IPS-NIHi11 (cell line): ENCODE measurements at places on chromosomes 7 and 10.

DNA sequence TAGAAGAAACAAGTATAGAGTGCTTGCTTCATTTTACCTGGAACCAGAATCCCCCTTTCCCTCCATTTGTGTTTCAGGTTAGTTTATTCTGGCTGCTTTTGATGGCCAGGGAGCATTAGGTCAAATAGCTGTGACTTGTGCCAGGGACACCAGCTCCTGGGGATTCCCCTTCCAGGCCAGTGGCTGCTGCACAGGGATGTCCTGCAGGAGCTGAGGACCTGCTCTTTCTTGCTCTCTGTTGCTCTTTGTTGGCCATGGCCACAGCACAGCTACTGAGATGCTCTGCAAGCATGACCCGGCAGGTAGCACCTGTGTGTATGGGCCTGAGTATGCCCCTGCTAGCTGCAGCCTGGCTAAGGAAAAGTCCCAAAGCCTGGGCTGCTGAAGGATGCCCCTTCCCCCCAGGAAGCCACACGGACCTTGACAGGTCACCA is 208.9 kb downstream of the EBF3 start:
- no peak for DNase-seq

GRCh38 chr10:21520509-21520908 is 5.0 kb downstream of the SKIDA1 start:
- no peak for DNase-seq

- DNase-seq: no peak
Observed at GRCh38 chr10:70481105-70481504, 2.5 kb downstream of the PALD1 start.

- no peak for DNase-seq
Observed at GRCh38 chr7:26863518-26864308, 677 bp downstream of the SKAP2 start.

DNA sequence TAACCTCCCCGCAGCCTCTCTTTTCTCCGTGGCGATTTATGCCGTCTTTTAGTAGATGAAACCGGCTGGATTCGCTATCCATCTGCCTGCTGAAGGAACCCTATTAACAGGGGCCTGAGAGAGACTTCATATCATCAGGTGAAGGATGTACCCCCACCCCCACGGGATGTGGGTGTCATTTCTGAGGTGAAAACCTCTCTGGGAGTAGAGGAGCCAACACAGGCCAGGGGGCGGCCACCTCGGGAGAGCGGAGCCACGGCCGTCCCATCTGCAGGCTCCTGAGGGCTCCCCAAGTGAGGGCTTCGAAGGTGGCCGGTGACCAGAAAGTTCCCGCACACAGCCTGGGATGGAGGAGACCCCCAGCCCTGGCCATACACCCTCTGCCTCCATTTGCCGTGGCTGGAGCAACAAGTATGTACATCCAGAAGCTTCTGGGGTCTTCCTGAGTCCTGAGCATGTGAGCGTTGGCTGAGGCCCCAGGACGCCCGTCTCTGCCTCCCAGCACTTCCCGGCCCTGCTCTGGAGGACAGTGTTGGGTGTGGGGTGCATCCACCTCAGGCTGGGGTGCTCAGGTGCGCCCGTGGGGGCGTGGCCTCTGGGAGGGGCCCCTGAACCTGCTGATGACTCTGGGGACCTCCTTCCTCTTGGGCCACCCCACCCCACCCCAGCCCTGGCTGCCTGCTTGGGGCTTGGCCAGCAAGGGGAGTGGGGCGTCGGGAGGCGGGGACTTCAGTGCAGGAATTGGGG is 84.7 kb downstream of the NKX6-2 start:
- DNase-seq: no peak

DNA sequence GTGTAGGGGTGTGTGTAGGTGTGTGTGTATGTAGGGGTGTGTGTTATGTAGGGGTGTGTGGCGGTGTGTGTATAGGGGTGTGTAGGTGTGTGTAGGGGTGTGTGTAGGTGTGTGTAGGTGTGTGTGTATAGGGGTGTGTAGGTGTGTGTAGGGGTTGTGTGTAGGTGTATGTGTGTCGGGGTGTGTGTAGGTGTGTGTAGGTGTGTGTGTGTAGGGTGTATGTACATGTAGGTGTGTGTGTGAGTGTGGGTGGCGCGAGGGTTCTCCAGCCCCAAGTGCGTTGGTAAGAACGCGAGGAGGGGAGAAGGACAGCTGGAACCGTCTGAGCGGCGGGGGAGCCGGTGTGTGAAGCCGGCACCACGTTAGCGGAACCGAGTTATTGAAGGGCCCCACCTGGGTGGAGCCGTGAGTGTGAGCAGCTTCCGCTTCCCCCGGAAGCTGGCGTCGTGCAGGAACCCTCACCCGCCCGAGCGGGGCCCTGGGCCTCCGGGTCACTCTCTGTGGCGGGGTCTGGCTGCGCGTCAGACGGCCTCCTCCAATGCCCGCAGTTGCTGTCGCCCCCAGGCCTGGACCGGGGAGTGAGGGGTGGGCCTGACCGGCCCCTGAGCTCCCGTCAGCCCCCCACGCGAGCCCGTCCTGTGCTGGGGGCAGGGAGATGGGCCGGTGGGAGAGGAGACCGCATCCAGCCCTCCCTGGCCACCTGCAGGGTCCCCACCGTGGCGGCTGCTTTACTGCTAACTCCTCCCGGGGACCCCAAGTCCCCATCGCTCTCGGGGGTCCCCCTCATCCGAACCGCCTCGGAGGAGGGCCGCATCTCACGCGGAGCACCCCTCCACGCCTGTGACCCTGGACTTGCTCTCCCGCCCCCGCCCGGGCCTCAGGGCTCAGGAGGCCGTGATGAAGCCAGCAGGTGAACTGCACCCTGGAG is 49.6 kb upstream of the PSMG3 start:
- no peak for DNase-seq

DNA sequence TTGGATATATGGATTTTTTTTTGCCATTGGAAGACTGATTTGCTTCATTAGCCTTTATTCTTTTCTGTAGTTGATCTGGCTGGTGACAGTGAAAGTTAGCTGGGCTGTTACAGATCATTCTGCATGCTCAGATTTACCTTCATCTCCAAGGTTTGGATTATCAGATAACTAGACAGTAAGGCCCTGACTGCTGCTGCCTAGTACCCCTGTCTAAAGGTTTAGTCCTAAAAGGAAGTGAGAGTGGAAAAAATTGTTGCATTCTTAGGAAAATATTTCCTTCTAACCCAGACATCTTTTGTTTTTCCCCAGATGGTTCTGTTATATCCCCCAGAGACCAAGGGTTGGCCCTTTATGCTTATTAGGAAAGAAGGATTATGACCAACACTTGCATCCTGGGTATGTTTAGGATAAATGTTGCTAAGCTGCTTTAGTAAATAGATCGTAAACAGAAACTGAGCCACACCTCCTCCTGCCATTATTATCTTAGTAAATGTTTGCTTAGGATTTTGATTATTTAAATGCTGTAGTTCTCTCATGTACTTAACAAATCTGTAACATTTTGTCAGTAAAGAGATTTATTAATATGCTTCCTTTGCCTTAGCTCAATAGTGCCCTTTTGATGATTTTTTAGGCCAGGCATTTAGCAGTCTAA is 44.4 kb downstream of the MCU start:
- DNase-seq: no peak

DNA sequence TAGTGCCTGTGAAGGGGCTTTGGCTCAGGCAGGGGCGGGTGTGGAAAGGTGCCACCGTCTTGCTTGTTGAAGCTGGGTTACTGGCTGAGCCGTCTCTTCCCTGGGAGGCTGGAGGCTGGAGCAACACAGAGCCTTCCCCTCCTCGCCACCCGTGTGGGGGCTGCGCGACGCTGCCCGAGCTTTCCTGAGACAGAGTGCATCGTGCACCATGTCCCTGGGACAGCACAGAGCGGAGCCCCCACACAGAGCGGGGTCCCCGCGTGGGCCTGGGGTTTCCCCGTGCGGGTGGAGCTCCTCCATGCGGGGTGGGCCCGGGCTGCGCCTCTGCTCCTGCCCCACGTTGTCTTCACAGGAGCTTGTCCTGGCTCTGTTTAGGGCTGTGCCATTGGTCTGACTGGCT is 69.9 kb downstream of the INPP5A start:
- no peak for DNase-seq

DNA sequence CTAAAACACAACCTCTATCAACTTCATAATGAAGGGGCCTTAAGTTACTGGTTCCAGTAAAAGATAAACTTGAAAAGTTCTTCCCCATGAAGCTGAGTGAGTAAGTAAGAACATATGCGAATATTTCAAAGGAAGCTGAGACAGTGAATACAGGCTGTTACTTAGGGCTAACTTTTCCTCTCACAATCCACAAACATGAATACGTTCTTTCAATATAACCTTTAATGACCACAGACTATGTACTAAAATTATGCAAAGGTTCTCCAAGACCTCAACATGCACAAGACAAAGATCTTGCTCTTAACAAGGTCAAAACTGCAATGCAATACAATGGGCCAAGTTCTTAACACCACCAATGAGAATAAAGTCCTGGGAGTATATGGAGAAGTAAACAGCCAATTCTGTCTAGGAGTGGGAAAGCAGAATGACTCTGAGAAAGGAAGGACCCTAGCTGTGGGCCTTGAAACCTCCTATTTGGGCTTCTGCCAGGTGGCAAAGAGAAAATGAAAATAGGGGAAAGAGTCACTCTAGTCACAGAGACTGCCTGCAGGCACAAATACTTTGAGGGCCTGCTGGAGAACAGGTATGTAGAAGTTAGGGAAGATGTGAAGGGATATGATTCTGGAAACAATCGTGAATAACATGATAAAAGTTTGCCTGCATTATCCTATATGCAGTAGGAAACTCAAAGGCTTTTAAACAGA is 43.7 kb downstream of the OSBPL3 start:
- DNase-seq: no peak

DNA sequence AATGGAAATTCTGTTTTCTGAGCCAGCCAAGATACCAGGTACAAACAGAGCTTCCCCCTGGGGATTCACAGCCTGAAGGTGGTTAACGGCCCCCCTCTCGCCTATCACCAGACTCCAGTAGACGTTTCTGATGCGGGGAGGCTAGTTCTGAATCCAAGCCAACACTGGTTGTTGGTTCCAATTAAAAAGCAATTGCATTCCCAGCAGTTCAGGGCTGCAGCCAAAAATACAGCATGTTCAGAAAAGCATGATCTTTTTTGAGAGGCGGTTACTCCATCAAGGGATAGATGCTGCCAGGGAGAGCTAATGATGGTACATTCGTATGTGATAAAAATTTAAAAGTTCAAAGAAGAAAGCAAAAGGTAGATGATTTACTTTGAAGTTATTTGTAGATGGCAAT is 481.0 kb downstream of the GALNT17 start:
- no peak for DNase-seq

DNA sequence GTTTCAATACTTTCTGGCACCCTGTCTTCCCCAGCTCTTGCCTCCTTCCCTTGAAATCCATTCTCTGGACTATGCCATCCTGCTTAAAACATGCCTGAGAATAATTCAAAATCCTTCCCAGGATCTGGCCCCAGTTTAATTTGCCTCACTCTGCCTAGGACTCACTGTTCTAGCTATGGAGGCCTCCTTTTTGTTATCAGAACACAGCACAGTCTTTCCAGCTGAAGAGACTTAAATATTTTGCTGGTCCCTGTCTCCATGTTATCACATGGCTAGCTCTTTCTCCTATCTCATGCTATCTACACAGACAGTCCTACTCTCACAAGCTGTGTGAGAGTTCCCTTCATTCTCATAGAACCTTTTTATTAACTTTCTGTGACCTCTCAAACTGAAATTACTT is 194.8 kb downstream of the RNLS start:
- DNase-seq: no peak

DNA sequence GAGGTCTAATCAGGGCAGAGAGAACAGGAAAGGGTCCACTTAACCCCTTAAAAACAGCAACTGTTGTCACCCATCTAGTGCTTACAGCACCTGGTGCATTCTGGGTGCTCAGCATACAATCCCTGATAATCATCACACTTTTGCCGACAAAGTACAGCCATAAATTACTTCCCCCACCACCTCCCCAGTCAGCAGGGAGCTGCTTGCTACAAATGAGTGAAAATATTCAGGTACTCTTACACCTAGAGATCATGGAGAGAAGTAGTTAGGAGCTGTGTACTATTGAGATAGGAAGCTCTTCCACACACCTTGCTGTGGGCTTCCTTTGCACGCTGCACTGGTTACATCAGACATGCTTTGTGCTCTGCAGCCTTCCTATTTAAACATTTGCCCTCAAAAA is 723.5 kb upstream of the GALNT17 start:
- DNase-seq: no peak

- no peak for DNase-seq
Observed at GRCh38 chr7:138400400-138400886, 59.6 kb upstream of the TRIM24 start.

GRCh38 chr7:116524221-116524608 is 621 bp upstream of the CAV1 start:
- no peak for DNase-seq

GRCh38 chr7:138746073-138746472 is 44.9 kb upstream of the SVOPL start:
- no peak for DNase-seq

- no peak for DNase-seq
Observed at GRCh38 chr10:132910901-132911785, 31.2 kb downstream of the CFAP46 start.

GRCh38 chr10:87664276-87664701 is 4.6 kb downstream of the PAPSS2 start:
- no peak for DNase-seq

DNA sequence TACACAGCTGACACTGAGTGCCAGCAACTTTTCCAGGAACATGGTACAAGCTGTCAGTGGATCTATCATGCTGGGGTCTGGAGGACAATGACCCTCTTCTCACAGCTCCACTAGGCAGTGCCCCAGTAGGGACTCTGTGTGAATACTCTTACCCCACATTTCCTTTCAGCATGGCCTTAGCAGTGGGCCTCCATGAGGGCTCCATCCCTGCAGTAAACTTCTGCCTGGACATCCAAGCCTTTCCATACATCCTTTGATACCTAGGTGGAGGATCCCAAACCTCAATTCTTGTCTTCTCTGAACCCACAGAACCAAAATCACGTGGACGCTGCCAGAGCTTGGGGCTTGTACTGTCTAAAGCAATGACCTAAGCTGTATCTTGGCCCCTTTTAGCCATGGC is 116.8 kb downstream of the IQUB start:
- no peak for DNase-seq

DNA sequence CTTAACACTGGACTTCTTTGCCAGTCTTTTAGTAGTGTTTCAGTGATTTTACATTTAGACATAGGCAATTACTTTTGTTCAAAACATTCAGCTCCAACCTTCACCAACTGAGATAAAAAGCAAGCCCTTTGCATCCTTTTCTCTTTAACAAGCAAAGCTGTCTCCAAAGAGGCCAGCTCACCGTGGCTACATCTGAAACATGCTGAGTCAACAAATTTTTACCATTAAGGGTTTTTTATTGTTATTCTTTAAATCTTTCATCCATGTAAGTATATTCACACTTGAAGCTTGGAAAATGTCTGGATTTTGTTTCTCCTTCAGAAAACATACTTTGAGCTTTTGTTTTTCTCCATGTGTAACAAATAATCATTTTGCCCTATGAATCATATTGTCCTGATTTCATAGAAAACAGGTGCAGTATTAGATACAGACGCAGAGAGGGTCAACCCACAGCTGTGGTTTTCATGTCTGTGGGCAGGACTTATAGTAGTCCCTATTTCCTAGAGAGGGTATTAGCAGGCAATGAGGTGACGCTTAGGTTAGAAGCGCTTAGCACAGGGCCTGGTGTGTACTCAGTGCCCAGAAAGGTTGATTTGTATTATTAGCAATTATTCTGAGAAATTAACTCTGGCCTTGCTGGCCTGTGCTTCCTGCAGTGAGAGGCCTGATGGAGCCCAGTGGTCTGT is 99.5 kb downstream of the MKI67 start:
- DNase-seq: no peak
